ENCODE measurements at places on chromosomes 5 and 9.

- peak; percentile 71 for DNase-seq
These were observed 4.2 kb upstream of the SEMA4D start for GRCh38 chr9:89502038-89502601.

DNA sequence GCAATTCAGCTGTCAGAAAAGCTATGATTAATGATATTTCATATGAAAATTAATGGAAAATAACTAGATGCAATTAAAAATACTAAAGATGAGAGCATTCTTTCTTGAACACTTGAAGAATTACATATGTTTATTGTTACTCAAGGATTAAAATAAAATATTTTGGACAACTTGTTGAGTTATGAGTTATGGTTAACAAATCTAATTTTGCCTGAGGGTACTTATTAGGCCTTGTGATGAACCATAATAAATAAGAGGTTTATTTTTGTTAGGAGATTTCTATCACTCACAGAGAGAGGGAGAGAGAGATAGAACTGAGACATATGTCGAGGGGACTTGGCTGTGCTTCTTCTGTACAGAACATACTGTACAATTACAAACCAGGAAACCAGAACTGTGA is 183.7 kb downstream of the ISL1 start:
- no peak for DNase-seq

GRCh38 chr5:65261499-65261898 is 220.2 kb downstream of the ADAMTS6 start:
- no peak for DNase-seq

GRCh38 chr5:137845472-137845871 is 22.2 kb upstream of the MYOT start:
- DNase-seq, result no peak

DNA sequence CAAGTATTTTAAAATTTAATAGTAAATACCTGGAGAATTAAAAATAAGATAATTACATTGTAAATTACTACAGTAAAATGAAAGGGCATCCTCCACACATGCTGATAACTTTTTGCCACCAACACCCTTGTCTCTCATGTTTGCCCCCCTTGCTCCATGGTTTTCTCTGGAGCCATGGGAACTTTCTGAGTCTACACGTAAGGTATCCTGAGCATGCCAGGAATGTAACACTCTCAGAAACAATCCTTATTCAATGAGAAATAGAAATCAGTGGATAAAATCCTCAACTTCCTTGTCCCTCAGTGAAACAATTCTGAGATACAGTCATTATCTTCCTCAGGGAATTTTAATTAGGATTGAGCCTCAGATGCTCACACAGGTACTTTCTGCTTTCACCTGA is 108.9 kb downstream of the IZUMO3 start:
- DNase-seq, result no peak

DNA sequence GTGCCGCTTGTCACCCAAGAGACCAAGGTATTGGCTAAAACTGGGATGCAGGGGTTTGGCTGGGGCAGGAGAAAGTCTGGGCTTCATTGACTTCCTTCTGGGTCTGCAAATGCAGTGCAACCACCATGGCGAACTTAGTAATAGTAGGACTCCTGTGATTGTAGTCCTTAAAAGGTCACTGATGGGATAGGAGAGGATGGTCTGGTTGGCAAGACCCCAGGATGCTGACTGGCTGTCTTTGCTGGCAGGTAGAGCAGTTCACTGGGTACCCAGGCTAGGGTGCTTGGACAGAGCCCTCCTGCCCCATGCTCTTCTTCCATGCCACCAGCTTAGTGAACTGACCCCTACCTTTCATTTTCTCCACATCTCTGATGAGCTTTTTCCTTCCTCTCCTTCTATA is 37.2 kb downstream of the ANGPTL2 start:
- DNase-seq, result no peak

DNA sequence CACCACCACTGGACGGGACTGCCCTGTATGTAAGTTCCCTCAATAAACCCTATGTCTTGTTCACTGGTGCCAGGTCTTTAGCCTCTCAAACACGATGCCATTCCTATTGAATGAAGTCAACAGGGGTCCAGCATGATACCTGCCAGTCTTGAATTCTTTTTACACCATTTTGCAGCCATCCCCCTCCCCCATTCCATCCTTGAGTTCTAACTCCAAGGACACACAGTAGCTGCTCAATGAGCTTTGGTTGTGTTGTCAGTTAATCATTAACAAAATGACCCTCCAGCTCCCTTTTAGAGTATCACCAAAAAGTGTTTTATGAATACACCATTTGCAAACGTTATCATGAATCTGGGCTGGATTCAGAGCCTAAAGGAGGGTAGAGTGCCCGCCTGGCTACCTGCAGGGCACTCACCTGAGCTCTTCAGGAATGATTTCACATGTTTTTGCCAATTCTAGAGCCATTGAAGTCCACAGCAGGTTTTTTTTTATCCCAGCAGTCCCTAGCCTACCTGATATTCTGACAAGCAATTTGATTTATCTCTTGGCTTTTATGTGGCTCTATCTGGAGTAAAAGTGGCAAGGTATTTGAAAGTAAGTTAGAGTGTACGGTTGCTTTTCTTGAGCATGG is 271.8 kb downstream of the SMARCA2 start:
- DNase-seq, result no peak

DNA sequence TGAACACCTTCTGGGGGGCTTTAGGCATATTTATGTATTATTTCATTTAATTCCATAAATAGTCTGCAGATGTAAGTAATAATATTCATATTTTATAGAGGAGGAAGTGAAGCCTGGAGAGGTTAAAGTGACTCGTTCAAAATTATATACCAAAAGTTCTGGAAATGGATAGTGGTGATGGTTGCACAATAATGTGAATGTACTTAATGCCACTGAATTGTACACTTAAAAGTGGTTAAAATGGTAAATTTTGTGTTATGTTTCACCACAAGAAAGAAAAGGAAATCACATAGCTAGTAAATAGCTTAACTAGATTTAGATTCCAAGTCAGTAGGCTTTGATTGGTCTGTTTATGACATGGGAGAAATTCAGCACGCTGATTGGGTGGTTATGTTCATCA is 13.0 kb upstream of the TMEFF1 start:
- DNase-seq, result no peak

DNA sequence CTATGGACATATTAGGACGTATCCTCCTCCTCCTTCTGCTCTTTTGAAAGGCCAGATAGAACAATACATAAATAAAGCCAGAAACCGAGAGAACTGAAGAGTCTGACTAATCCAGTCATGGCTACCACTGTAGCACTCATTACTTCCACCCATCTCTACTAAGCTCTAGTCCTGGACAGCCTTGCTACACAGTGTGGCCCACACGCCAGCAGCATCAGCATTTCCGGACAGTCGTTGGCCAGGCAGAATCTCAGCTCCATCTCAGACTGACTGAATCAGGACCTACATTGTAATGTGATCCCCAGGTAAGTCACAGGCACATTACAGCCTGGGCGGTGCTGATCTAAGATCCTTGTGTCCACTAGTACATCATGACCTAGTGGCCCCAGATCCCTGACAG is 182.9 kb downstream of the DRD1 start:
- DNase-seq, result no peak

DNA sequence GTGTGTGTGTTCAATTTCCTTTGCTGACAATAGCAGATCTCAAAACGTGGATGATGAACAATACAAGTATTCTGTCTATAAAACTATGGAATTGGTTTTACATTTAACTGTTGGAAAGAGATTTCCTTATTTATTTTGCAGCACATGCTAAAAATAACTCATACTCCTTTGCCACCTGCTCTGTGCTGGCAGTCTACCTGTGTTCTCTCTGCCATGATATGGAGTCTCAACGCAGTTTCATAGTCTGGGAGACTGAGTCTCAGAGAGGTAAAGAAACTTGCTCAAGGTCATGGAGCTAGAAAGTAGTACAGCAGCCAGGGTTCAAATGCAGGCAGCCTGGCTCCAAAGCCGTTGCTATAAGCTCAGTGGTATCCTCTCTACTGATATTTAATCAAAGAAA is 466.0 kb upstream of the DAP start:
- no peak for DNase-seq

DNA sequence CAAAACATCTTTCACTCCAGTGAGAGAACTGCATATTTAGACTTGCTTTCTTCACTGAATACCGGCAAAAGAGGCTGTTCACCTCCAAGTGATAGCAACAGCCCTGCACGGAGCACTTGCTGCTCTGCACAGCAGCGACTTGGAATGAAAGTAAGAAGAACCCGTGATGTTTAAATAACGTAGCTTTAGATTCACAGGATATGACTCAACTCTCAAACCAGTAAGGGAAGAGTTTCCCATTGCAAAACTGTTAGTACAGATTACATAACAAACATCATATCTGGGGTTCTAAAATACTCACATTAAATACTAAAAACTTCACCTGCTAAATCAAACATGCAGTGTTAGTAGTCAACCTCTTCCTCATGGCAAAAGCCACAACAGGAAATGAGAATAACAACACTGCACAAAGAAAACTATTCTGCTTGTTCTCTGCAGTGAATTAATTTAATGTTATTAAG is 203.4 kb downstream of the MCTP1 start:
- DNase-seq, result peak; percentile 32

- DNase-seq, result no peak
These were observed 195.7 kb downstream of the NR3C1 start for GRCh38 chr5:143207563-143208364.

GRCh38 chr9:117875886-117876285 is 171.7 kb downstream of the TLR4 start:
- no peak for DNase-seq

GRCh38 chr9:93900971-93901861 is 53.9 kb downstream of the BARX1 start:
- DNase-seq, result no peak

DNA sequence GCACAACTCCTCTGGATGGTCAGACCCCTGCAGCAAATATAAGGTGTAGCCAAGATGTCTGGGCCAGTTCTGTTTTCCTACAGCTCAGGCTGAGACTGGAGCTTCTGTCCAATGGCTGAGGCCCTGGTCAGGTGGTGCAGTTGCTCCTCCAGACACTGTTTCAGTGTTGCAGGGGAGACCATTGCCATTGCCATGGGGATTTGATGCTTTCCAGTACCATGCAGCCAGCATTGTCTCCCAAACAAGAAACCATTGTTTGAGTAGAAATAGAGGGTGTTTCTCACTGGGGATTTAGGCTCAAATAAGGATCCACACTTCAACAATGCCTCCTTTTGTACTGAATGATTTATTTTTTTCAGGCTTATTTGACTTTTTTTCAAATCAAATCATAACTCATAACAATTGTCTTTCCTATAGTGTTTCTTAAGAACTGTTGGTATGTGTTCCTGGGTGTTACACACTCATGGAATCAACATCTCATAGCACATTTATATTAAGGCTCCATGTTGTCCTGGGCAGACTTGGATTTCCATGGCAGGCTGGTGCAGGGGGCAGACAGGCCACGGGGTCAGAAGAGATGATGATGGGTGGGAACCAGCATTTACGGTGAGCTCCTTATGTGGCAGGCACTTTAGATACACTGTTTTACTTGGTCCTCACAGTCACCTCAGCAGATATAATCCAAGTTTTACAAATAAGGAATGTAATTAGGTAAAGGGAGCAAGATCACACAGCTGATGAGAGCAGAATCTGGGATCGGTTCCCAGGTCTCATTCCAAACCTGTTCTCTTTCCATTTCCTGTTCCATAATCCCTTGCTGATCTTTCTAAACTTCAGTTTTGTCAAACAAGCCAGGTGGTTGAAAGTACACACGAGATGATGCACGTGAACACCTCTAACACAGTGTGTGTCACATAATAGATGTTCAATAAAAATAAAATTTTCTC is 95.9 kb upstream of the GNAQ start:
- DNase-seq, result no peak

- peak; percentile 26 for DNase-seq
These were observed 832 bp downstream of the LMBRD2 start for GRCh38 chr5:36150676-36151433.

GRCh38 chr5:100539519-100539918 is 4.3 kb downstream of the FAM174A start:
- DNase-seq, result no peak

GRCh38 chr5:75381456-75381855 is 44.4 kb downstream of the HMGCR start:
- DNase-seq, result no peak

- DNase-seq, result no peak
These were observed 804.9 kb upstream of the SEMA6A start for GRCh38 chr5:117379521-117379920.

DNA sequence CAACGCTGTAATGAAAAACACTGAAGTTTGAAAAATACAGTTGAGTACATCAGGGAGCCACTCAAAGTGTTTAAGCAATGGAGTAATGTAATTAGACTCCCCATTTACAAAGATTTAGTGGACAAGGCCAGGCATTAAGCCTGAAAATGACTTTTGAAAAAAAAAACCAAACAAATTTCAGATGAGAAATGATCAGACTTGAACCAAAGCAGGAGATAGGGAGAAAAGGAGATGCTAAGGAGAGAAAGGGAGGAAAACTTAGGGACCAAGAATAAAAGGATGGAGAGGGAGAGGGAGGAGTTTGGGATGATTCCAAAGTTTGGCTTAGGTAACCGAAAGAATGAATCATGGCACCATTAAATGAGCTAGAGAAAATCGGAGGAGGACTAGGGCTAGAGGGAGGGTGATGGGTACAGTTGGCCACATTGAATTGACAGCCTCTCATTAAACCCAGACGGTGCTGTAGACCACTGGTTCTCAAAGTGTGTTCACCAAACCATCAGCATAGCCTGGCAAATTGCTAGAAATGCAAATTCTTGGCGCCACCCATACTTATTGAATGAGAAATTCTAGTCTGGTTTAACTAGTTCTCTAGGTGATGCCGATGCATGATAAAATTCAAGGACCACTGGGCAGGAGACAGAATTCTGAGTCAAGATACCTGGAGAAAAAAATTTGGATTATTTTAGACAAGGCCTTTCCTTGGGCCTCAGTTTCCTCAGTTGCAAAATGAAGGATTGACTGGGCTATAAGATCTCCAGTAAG is 6.2 kb upstream of the CPEB4 start:
- DNase-seq, result no peak

GRCh38 chr5:6676702-6677101 is 36.5 kb upstream of the TENT4A start:
- no peak for DNase-seq

DNA sequence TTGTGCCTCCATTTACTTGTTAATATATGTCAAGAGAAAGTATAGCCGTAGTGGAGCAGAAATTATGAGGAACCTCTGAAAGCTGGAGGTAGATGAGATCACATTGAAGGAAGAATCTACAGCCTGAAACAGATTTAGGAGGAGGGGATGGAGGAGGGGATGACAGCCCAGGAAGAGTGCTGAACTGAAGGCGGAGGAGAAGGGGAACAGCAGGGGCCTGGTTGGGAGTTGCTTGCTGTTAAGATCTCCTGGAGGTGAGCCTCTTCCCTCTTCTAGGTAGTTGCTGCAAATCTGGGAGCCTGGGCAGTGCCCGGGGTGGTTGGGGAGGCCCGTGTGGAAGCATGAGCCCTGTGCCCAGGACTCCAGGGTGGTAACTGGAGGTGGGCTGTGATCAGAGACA is 111.8 kb upstream of the SEMA6A start:
- no peak for DNase-seq

DNA sequence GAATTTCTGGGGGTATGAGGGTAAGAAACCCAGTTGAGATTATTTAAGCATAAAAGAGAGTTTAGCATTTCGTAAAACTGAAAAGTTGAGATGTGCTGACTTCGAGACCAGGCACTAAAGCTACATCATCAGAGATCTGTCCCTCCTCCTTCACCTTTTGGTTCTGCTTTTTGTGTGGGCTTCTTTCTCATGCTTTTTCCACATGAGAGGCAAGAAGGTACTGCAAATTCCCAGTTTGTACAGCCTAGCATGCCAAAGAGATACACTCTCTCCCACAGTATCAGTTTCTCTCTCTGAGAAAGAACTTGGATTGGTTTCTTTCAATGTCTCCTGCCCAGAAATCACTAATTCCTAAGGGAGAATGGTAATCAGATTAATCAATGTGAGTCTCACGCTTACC is 584.7 kb downstream of the SEMA5A start:
- DNase-seq, result no peak

- DNase-seq, result no peak
These were observed 1279.5 kb downstream of the CDH12 start for GRCh38 chr5:21573416-21574314.
